ENCODE measurements at places on chromosomes 2 and 18.

DNA sequence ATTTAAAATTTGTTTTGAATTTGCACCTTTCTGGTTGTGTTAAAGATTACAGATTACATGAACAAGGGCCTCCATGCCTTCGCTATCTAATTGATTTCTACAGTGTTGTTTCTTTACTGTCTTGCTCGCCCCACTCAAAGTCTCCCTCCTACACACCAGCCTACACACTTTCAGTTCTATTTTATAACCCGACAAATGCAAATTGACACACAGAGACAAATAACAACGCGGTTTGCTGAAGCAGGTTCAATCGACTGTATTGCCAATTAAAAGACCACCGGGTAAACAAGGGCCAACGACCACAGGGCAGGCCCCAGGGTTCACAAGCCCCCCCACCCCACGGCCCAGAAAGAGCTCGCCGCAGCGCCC is 869 bp downstream of the STARD7 start:
- no peak for DNase-seq

GRCh38 chr18:80193701-80194100 is 53.6 kb downstream of the PARD6G start:
- no peak for DNase-seq

DNA sequence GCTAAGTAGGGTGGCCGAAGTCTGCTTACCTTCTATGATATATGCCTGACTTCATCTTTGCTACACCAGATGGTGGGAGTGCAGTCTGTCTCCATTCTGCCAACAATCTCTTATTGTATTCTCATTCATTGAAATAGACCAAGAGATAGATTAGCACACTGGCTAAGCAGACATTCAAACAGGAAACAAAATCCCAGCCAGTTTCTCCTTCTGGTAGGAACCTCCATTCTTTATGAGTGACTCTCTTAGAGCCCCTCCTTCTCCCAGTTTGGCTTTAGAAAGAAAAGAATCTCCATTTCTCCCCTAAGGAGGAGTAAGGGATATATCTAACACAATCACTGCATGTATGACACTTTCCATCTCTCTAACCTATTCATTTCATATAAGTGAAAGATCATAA is 118.9 kb upstream of the COL5A2 start:
- no peak for DNase-seq

DNA sequence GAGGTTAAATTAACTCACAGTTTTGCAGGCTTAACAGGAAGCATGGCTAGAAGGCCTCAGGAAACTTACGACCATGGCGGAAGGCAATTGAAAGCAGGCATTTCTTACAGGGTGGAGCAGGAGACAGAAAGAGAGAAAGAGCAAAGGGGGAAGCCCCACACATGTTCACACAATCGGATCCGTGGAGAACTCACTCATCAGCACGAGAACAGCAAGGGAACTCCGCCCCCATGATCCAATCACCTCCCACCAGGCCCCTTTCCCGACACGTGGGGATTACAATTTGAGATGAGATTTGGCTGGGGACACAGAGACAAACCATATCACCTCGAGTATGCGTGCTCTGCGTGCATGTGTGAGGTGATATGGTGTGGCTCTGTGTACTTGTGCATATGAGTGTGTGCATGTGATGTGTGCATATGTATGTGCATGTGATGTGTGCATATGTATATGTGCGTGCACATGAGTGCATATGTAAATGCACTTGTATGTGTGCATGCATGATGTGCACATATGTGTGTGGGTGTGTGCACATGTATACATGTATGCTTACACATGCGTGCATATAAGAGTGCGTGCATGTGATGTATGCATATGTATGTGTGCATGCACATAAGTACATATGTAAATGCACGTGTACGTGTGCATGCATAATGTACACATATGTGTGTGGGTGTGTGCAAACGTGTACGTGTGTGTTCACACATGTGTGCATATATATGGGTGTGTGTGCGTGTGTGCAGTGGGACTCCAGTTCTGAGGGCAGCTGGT is 108.7 kb upstream of the HDAC4 start:
- no peak for DNase-seq

GRCh38 chr2:104766683-104767082 is 87.2 kb upstream of the POU3F3 start:
- DNase-seq = no peak

GRCh38 chr2:157989227-157989626 is 112.4 kb upstream of the UPP2 start:
- DNase-seq = no peak

GRCh38 chr18:49055754-49056172 is 105.0 kb upstream of the SMAD7 start:
- DNase-seq = no peak

GRCh38 chr18:57698571-57699276 is 77.1 kb upstream of the NARS1 start:
- no peak for DNase-seq

- no peak for DNase-seq
Measured at GRCh38 chr2:88451811-88452564, 505 bp downstream of the FOXI3 start.

GRCh38 chr2:239944694-239945551 is 80.2 kb downstream of the NDUFA10 start:
- DNase-seq = no peak

- DNase-seq = no peak
Measured at GRCh38 chr2:188028739-188029138, 262.9 kb upstream of the GULP1 start.

DNA sequence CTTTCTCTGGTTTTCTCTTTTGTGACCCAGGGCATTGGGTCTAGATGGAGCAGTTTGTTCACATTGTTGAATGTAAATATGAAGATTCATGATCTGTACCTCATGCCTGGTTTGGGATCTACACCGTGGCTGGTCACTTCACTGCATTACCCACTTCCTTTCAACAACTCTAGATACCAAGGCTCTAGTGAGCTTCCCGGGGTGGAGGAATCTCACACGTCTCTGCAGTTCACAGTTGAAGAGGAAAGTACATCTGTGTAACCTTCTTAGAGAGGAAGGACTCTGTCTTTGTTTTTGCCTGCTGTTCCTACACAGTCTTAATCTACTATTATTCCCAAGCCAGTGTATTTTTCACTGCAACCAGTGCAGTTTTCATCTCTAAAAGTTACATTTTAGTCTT is 574.8 kb downstream of the MBD2 start:
- no peak for DNase-seq

- no peak for DNase-seq
Measured at GRCh38 chr2:145750612-145751011, 1230.7 kb upstream of the ZEB2 start.

DNA sequence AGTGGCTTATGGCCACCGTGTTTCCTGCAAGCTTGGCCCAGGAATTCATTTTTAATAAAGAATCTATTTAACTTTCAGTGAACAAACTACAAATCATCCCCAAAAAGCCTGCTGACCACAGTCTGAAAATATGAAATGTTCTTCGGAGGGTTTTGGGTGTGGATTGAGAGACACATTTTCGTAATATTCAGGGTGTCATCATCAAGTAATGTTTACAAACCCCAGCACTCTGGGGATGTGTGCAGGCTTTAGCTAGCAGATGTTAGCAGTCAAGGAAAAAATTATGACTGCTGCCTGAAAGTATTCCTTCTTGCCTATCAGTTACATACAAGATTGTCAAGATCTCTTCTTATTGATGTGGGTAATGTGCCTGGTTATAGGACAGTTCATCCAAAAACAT is 143.9 kb upstream of the FN1 start:
- no peak for DNase-seq

DNA sequence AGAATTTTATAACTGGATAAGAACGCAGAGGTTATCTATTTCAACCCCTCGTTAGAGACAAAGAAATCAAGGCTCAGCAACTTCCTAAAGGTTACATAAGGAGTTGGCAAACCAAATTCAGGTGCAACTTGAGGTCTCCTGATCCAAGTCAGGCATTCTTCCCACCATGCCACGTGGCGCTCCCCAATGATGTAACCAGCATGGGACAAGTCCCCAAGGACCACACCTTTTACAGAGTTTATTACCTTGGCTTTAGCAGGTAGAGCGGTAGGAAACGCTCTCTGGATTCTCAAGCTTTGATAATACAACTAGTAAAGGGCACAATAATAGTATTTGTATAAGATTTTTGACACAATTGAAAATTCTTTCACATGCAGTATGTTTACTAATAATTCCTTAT is 26.7 kb upstream of the MBOAT2 start:
- DNase-seq = no peak

Measured in LoVo (cell line).